ENCODE measurements at places on chromosomes 6 and 20.

GRCh38 chr20:63499338-63499969 is 571 bp upstream of the EEF1A2 start:
- no peak for DNase-seq

DNA sequence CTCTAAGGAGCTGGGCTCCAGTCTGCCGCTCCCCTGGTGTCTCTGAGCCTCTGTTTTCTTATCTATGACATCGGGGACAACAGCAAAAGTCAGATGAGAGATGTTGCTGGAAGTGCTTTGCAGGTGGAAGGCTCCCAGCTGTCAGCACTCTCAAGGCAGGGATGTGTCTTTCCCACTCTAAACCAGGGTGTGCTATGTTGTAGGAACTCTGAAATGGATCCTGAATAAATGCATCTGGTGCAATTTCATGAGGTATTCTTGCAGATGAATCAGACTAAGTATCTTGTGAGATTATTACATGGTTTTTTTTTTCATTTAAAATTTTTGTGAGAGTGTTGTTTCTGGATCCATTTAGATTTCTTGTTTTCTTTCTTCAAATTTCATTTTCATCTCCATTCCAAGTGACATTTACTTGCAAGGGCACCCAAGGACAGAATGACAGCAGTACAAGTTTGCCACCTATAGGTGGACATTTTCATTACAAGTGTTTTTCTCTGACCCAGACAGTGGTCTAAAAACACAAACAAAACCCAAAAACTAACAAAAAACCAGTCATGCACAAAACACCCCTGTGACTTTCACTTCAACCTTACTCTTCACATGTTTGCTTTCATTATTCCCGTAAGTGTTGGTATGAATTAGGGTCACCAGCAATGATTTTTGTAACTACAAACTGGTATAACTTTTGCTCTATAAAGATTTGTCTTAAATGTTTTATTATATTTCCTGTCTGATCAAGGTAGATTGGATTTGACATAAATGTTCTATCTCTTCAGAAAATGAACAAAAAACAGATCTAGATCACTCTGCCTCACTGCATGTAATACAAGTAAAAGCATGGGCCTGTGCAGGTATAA is 14.7 kb upstream of the SIM1 start:
- peak; percentile 33 for DNase-seq

DNA sequence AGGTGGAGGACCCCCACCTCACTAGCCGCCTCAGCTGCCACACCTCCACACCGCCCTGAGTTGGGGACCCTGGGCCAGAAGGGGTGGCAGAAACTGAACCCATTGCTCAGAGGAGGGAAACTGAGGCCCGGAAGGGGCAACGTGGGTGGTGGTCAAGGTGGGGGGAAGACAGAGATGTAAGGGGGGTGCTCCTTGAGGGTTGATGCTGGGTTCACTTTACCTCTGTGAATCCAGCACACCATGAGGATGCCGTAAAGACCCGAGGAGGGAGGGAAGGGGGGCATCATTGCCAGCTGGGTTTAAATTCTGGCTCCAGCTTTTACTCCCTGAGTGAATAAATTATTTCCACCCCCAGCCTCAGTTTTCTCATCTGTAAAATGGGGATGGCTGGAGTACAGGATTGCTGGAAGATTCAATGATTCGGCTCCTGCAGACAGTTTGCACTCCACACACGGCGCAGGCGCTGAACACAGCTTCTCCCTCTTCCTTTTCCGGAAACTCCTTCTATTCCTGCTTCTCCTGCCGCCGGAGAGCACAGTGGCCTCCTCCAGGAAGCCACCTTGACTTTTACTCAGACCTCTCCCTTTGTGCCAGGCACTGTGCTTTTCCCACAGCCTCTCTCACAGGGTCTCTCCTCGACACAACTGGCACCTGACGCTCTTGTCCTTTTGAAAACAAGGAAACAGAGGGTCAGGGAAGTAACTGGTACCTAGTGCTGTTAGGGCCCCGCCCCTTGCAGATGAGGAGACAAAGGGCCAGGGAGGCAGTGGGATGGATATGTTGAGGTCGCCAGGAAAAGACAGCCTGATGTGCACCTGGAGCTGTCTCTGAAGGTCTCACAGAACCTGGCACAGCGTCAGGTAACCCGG is 59.4 kb downstream of the UBE2V1 start:
- no peak for DNase-seq

GRCh38 chr6:168133687-168134559 is 54.9 kb upstream of the FRMD1 start:
- no peak for DNase-seq

DNA sequence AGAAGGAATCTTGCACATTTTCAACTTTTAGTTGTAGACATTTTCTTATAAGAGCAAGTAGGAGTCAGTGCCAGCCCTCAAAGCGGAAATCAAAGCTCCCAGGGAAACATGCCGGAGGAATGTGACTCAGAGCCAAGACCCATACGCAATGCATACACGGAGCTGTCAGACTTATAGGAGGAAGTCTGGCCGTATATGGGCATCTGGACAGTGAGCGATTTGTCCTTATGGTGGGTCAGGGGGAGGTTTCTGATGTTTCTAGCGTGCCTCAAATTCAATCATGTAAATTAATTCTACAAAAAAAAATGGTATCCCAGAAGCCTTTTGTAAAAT is 3.6 kb upstream of the CCN2 start:
- no peak for DNase-seq

DNA sequence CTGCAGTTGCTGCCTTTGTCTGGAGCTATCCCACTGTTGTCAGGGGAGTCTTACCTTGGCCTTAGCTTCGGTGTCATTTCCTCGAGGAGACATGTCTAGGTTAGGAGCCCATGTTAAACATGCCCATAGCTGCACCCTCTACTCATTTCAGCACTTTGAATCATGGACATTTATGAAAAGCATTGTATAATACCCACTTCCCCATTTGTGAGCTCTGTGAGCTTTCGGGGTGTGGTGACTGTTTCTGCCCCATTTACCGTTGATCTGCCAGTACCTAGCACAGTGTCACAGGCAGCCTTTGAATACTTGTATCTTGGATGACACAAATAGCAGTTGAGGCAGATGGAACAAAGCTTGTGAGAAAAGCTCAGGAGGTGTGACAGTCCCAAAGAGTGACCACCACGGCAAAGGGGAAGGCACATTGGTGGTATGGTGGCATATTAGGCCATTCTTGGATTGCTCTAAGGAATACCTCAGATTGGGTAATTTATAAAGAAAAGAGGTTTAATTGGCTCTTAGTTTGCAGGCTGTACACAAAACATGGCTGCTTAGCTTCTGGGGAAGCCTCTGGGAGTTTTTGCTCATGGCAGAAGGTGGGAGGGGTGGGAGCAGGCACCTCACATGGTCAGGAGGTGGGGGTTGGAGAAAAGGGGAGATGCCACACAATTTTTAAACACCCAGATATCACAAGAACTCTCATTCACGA is 42.0 kb downstream of the JARID2 start:
- no peak for DNase-seq

- DNase-seq, result no peak
Observed at GRCh38 chr6:117280922-117281321, 15.6 kb downstream of the VGLL2 start.

DNA sequence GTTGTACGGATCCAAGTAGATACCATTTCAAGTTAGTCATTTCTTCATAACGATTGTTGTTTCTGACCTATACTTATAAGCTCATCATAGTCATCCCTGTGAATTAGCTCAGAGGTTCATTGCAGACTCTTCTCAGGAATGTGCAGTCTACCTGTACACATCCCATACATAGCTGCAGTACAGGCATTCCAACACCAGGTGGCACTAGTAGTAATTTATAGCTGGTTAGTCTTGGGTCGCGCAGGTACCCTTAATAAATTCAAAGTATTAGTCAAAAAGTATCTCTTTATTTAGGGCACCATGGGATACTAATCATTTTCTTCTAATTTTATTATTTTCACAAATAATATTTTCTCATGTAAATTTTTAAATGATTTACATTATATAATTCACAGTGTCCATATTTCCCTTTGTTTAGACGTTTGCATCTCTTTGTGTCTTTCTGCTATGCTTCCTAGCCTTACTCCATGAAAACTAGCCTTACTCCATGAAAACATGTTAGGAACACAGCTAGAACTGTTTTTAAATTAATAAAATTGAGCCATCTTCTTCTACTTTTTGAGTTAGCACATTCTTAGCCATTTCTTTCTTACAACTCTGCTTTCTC is 128.6 kb upstream of the FAM83B start:
- DNase-seq, result peak; percentile 68

GRCh38 chr6:169288591-169288990 is 34.9 kb upstream of the THBS2 start:
- DNase-seq, result no peak

DNA sequence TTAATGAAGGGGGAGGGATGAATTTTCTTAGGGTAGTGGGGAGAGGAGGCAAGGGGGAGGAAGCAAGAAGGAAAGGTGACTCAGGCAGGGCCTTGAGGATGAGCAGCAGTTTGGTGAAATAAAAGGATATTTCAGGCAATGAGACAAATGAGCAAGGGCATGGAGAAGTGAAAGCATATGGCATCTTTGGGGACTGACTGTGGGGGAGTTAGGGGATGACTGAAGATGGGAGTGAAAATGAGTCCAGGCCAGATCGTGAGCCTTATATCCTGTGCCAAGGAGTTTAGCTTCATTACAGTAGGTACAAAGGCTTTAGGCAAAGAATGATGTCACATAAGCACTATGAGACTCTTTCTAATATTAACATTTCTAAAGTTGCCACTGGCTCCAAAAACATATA is 51.9 kb downstream of the ILRUN start:
- DNase-seq, result no peak

DNA sequence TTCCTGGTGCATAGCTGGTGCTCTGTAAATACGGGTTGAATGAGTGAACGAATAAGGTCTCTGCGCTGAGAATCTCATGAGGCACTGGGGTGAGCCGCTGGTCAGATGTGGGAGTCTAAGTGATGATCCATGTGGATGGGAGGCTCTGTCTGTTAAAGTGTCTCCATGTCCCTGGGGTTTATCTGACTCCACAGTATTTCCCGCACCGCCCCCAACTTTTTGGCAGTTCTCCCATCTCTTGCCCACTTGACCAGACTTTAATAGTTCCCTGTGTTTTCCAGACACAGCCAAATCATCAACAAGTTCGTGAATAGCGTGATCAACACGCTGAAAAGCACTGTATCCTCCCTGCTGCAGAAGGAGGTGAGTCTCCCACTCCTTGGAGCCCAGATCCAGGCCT is 9.9 kb downstream of the BPIFA2 start:
- no peak for DNase-seq

DNA sequence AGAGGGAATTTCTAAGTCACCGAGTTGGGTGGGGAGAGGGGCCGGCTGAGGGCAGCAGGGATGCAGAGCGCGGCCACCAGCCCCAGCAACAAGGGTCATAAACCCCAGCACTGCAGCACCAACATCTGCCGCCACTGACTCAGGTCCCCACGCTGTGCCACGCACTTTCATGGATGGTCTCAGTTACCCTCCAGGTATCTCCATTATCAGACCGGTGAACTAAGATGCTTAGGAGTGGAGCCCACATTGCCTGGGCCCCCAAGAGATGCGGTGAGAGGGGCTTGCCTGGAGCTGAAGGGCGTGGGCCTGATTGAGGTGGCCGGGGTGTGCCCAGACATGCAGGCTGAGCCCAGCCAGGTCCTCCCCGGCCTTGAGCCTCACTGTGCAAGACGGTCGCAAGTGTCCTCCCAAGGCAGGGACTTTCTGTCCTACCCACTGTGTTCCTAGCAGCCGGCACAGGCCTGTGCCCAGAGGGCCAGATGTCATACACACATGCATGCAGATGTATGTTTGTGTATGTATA is 19.3 kb downstream of the RBM38 start:
- DNase-seq, result no peak

DNA sequence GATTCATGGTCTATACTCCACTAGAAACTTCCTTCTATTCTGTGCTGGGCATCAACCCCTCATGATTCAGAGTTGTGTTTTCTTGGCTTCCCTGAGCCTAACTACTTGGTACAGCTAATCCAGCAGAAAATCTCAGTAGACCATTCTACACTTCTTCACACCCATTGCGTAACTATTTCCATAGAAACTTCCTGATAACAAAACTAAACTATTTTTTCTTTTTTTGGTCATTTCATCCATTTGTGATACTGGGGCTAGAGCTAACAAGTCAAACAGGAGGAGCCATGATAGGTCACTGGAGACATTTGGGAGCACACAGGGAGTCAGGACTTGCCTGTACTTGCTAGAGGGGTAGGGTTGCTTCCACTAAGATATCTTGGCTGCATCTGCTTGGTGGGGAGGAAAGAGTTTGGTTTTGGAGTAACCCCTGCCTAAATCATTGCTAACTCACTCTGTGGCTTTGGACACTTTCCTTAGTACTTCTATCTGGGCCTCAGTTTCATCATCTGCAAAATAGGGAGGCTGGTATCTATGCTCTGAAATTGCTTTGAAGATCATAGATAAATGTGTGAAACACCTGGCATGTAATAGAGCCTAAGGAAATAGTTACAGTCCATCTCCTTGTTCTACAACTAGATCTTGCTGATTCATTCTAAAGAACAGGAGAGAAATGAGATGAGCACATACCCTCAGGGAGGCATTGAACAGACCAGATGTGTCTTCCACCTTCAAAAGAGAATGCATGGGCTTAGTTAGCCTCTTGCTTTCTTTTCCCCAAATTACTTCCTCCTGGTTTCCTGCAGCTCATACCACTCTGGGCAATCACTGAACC is 127.9 kb upstream of the ADGRF1 start:
- no peak for DNase-seq

- no peak for DNase-seq
Observed at GRCh38 chr20:6121504-6121903, 1.3 kb downstream of the FERMT1 start.

- peak; percentile 75 for DNase-seq
Observed at GRCh38 chr6:50816115-50816675, 2.5 kb upstream of the TFAP2B start.

- no peak for DNase-seq
Observed at GRCh38 chr6:85771925-85772430, 129.3 kb upstream of the SYNCRIP start.

DNA sequence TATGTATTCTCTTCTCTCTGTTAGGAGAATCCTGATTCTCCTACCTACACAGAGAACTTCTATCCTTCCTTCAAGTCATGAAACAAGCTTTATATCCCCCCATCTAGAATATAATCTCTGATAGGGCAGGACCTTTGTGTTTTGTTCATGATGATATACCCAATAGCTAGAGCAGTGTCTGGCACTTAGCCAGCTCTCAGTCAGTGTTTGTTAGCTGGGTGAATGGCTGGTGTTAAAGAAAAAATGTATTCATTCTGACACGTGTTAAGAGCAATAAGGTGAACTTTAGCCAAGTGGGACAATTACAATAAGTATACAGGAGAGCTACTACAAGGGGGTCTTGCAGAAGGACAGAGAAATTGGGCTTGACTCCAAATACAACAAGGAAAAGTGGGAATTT is 34.3 kb upstream of the TNFRSF21 start:
- no peak for DNase-seq

GRCh38 chr20:37902504-37903313 is at the start of gene VSTM2L:
VSTM2L (plus strand) TSS chr20:37903127; CDS start chr20:37903351, 224 bp downstream.
- DNase-seq, result no peak
